ENCODE measurements at places on chromosomes 11 and 22.

DNA sequence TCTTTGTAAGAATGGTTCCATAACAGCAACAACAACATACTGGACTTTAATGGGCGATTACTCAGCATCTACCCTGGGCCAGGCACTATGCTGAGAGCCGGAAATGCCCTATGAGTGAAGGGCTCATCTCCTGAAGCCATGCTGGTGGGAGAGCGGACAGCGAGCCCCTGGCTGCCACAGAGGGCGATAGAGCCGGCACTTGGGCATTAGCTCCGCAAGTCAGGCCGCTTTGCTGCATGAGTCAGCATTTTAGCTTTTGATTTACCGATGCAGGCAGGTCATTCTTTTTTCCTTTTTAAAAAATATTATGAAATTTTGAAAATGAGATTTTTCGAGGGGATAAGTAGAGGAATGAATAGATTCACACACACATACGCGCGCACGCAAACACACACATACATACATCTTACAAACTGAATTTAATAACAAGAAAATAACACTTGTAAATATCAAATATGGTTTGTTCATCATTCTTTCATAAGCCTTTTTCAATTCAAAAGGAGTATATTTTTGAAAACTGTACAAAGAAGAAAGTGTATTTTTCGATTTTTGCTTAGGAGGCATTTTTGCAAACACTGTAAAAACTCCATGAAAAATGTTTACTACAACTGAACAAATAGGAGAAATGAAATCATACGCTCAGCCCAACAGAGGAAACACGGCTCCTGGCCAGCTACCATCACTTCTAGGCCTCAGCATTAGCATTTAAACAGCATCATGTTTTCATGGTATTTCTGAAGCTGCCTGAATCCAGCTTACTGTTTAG is 667.3 kb downstream of the OPCML start:
- DNase-seq: no peak

DNA sequence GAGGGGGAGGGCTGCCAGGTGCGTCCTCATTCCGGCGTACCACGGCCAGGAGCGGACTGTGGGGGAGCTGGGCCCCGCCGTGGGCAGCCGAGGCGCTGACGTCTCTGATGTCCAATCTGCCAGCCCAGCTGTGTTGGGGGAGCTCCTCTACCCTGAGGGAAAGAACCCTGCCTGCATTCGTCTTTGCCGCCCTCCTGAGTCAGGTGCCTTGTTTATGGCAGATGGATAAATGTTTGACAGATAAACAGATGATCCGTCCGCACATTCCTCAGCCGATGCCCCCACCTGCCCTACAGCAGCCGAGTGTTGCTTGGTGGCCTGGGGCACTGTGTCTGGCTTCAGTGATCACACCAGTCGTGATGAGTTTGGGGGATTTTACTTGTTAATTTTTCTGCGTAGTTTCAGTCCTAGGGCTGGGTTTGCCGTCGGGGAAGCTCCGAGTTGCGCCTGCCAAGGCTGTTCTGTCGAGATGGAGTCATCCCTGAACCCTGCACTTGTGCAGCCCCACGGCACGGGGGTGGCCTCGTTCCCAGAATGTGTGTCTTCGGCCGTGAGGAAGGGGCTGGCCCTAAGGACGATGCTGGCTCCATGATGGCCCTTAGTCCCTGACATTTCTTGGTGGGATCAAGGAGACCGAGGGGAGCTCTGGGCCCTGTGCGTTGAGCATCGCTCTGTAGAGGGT is 1083.9 kb downstream of the BRD1 start:
- no peak for DNase-seq

DNA sequence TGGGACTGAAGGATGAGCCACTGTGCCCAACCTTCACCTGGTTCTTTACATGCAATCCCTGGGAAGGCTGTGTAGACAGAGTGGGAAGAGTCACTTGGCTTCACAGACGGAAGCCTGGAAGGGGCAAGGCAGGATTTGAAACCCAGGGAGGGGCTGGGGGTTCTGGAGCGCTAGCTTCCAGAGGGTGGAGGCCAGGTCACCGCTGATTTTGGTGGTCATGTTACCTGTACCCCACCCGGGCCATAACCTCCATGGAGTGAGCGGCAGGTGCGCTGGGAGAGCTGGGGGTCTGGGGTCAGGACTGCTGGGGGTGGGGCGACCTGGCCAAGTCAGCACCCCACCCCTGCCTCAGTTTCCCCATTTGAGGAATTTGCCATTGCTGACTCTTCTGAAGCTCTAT is 38.3 kb downstream of the PDGFB start:
- DNase-seq: no peak

DNA sequence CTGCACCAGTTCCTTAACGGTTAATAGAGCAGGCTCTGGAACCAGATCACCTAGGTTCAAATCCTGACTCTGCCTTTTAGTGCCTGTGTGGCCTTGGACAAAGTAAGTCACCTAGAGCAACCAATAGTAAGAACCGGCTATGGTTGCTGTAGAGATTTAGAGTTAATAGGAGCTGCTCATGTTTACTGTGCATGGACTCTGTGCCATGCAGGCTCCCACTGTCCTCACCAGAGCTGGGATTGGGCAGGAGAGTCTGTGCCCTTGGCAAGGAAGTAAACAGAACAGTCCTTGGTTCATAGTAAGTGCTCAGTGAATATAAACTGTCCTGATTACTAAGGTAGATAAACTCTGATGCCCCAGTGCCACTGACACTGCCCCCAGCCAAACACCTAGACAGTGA is 1.4 kb upstream of the TP53I11 start:
- no peak for DNase-seq

DNA sequence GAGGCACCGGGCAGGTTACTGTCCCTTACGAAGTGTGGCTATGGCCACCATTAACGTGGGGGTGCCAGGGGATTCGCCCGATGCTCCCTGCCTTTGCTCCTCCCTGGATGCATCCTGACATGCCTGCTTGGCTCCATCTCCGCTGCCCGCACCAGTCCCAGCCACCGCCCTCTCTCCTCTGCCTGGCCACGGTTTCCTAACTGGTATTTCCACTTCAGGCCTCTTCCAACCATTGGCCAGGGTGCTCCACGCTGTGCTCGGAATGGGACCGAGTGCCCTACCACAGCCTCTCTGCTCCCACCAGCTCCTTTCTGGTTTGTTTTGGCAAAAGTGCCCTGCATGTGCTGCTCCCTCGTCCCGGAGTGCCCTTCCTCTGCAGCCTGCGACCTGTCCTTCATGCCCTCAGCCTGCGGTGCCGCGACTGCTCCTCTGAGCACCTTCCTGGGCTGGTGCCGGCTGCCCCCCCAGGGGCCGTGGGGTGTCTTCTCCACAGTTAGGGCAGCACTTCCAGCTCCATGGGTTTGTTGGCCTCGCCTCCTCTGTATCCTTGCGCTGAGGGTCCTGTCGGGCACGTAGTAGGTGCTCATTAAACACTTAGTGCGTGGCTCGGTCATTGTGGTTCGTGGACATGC is 12.6 kb upstream of the GRAMD4 start:
- no peak for DNase-seq

DNA sequence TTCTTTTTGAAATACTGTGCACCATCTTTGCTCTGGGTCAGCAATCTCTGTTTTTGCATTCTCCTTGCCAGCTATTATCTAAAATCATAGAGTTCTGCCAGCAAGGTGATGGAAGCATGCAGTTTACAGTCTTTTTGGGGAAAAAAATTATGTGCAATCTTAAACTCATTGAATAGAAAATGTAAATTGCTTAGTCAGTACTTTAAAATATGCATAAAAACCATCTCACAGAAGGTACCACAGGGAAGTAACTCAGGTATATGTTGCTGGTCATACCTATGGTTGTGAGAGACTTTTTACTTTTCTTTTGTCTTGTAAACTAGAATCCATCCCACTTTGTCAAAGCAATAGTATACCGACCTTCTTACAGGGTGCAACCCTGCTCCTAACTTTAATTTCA is 469.8 kb upstream of the ANO3 start:
- no peak for DNase-seq

- DNase-seq: no peak
Observed at GRCh38 chr11:71363721-71364120, 84.5 kb downstream of the DHCR7 start.

DNA sequence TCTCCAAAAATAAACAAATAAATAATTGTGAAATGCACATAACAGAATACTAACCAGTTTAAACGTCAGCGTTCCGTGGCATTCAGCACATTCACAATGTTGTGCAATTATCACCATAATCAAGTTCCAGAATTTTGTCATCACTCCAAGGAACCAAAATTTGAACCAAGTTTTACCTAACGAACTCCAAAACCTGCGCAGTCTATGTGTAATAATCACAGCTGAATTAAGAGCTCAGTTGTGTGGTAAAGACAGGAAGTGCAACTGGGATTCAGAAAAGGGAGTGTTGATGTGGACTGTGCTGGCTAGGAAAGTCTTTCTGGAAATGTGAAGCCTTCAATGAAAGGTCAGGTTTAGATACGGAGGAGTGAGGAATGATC is 5.4 kb upstream of the MCAM start:
- no peak for DNase-seq

DNA sequence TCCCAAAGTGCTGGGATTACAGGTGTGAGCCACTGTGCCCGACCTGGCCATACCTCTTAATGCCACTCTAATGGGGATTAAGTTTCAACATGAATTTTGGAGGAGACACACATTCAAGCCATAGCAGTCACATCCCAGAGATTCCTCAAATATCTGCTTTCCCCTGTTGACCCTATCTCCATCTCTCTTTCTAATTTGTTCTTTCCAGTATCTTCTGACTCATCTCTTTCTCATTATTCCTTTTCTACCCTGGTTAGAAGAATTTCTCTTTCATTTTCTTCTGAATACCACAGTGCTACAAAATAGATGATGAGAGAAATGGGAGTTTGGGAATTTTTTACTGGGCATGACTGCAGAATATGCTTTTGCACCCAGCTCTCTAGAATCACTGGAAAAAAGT is 5.1 kb downstream of the OR10V1 start:
- DNase-seq: peak; percentile 45

DNA sequence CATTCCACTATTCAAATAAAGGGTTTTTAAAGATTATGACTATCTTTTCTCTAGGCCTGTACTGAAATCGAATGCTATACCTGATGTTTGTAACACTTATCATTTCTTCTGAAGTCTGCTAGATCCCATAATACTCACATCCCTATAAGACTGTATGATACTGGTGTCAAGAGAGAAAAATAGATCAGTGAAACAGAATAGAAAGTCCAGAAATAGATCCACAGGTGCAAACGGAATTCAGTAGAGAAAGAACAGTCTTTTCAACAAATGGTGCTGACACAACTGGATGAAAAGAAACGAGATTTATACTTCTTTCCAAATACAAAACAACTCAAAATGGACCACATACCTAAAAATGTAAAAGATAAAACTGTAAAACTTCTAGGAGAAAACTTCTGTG is 143.2 kb downstream of the APOL5 start:
- DNase-seq: no peak

DNA sequence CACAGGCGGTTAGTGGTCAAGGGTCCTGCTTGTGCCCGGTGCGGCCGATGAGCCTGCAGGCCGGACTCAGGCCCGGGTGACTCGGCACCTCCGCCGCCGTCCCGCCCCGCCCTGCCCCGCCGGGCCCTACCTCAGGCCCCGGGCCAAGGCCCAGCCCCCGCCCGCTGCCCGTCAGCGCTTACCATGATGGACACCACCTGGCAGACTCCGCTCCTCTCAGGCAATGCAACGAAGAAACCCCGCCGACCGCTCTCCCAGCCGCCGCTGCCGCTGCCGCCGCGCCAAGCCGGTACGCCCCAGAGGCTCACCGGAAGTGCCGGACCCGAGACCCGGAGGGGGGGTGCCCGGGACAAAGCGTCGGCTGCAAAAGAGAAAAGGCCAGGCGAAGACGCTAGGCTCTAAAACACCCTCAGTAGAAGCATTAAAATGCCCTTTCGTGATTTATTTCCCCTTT is at the start of gene UFD1:
Gene UFD1, minus strand, starts transcription at position 293 of the 454 bp plus-strand sequence. Its CDS starts 108 bp downstream, at position 185.
- DNase-seq: peak; percentile 58

- peak; percentile 20 for DNase-seq
Observed at GRCh38 chr22:27580311-27580897, 221.2 kb downstream of the MN1 start.

DNA sequence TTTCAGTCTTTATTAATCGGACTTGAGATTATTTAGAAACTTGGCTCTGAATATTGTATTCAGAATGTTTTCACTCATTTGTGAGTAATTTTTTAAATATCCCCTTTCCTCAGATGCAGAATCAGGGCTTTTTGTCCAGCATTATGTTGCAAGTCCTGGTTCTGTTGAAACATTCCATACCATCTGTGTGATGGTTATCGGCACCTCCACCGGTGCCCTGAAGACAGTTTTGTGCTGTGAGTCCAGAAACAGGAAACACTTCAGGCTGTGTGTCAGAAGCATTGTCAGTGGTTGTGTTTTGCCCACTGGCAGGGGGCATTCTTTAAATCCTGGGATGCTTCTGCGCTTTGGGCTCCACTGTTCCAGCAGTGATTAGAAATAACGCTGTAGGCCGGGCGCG is 20.4 kb downstream of the CDPF1 start:
- DNase-seq: no peak

DNA sequence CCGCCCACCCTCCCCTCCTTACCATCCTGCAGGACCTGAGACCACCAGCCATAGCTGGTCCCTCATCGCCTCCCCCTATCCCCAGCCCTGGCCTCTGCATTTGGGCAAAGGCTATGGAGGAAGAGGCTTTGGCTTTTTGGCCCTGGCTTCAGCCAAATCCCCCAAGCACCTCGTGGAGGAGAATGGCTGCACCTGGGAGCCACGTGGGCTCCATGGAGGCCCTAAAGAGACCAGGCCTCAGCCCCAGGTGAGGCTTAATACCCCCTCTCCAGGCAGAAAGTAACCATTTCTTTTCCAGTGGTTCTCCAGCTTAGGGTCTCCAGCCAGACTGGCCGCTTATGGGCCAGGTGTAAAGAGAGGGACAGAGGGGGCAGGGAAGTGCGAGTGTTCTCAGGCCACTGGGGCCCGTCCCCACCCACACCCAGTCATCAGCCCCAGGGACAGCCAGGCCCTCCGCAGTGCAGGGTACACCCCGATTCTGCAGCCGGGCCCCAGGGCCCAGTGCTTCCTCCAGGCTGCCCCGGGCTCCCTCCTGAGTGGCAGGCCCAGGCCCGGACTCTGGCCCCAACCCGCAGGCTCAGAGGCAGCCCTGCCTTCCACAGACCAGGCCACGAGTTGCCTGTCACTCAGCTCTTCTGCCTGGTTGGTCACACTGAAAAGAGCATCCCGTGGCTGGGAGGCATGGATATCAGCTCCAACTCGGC is 26.4 kb downstream of the CDKN1C start:
- DNase-seq: no peak

- DNase-seq: no peak
Observed at GRCh38 chr11:94926698-94927237, 46.6 kb downstream of the CWC15 start.

GRCh38 chr11:79375818-79376550 is 64.8 kb downstream of the TENM4 start:
- DNase-seq: no peak

- no peak for DNase-seq
Observed at GRCh38 chr11:130635937-130636630, 187.6 kb downstream of the ADAMTS15 start.

- no peak for DNase-seq
Observed at GRCh38 chr11:81578571-81578970, 1155.1 kb downstream of the FAM181B start.

GRCh38 chr11:75028724-75029123 is 40.0 kb downstream of the NEU3 start:
- no peak for DNase-seq
